ENCODE measurements at places on chromosomes 11 and 22.

DNA sequence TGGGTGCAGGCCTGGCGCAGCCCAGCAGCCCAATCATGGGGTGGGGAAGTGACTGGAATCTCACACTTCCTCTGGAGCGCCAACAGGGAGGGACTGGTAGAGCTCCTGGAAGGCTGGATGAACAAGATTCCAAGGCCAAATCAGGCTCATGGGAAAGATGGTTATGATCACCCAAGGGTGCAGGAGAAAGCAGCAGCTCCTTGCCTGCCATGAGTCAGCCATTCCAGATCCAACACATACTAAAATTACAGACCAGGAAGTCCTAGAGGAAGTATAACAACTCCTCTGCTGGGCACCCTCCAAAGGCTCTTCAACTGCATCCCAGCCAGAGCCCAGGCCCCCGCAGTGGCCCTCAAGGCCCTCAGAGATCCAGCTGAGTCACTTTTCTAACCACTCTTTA is 427.3 kb downstream of the TENM4 start:
- DNase-seq = no peak

DNA sequence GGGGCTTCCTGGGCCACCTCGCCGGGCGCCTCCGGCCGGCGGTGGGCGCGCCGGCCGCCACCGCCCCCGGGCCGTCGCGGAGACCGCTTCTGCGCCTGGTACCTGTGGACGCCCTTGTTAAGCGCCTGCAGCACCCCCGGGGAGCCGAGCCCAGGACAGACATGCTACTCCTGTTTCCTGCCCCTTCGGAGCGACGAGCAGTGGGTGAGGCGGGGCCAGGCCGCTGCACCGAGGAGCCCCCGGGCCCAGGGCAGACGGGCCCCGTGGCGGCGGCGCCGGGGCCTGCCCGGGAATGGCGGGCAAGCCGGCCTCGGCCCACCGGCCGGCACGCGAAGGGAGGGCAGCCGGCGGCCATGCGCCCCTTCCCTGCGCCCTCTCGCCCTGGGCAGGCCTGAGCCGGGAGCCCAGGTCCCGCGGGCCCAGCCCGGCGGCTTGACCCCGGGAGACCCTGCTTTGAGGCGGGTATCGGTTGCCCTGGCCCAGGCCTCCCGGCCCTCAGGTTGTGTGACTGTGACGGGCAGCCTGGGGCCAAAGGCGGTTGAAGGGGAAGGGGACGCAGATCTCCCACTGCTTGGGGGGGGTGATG is 789 bp upstream of the KDM2A start:
- DNase-seq = no peak

DNA sequence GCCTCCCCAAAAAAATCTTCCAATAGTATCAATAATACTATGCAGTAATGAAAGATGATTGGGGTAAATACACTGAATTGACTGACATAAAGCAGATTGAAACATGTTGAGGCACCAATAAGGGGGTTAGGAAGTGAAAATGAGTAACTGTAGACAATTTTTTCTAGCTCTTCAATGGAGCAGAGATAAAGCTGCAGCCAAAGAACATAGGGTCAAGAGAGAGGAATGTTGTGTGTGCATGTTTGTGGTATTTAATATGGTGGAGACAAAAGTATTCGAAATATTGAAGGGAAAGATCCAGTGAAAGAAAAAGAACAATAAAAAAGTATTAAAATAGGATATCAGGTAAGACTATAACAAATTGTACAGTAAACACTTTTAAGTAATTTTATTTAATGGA is 450.0 kb upstream of the CCDC179 start:
- no peak for DNase-seq

DNA sequence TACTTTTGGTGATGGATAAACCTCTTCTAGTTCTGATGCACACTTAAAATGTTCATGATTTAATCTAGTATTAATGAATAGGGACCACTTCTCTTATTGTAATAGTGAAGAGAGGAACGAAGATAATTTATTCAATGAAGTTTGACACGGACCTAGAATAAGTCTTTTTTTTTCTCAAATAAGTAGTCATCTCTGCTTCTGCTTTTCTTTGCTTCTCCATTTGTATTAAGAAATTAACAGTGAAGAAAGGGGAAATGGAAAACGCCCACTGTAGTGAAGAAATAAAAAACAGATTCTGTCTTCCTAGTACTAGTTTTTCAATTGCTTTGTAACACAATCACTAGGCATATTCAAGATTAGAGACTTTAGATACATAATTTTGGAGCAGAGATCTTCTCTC is 73.0 kb downstream of the CD44 start:
- DNase-seq = no peak

DNA sequence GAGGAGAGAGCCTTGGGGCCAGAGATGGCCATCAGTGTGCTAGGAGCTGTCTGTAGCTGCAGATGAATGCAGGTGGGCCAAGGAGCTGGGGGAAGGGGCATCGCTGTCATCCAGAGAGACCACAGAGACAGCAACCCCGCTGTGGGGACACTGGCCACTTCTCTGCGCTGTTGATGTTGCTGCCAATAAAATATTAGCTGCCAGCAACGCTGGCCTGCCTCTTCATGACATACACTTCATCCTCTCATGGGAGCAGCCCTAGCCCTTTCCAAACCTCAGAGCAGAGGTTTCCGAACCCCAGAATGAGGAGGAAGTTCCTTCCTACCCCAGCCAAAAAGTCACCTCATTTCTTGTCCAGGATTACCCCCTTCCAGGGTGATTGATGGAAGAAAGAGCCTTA is 106.2 kb downstream of the PARVA start:
- no peak for DNase-seq

DNA sequence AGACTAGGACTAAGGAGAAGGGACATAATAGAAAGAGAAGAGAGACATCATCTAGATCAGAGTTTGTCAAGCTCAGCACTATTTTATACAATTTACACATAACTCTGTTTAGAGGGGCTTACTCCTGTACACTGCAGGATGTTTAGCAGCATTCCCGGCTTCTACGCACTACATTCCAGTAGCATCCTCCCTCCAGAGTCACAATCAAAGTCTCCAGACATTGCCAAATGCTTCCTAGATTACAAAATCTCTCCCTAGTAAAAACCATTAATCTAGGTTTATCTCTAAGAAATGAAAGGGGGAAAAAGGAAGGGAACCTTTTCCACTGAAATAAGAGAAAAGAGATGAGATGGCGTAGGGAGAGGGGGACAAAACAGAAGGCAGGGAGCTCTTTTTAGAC is 4.0 kb downstream of the USP28 start:
- no peak for DNase-seq

DNA sequence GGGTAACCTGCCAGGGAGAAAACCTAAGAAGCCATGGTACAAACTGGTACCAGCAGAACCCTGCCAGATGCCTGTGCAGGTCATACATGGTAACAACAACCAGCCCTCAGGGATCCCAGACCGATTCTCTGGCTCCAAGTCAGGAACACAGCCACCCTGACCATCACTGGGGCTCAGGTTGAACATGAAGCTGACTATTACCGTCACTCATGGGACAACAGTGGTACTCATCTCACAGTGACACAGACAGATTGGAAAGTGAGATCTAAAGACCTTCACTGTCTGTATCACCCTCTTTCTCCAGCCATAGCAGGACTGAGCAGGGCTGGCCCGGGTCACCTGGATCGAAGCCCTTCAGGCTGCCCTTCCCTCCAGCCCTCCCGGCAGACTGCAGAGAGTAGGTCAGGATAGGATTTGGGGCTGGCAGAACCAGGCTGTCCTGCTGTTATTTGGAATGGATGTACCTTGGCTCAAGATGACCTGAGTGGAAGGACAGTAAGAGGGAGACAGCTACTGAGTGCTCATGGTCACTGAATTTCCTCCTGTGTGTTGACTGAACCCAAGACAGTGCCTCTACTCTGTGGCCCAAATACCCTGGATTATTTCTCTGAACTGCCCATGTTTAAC is 94.7 kb downstream of the GGTLC2 start:
- DNase-seq = no peak
